ENCODE measurements at places on chromosomes 6 and 20.

DNA sequence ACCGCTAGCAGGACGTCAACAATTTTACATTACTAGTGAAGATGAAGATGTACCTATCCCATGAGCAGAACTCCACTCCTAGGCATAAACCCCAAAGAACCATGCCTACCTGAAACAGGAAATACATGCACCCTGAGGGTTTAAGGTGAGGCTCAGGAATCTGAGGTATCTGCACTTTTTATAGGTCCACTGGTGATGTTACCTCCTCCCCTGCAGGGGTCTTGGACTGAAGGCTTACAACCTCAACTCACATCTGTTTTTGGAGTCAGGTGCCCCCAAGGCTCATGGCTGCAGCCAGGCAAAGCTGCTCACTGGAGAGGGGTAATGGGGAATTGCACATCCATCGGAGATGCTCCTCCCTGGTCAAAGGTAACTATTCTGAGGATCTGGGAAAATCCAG, 132.5 kb upstream of the TRAF3IP2 start:
- DNase-seq, result no peak

DNA sequence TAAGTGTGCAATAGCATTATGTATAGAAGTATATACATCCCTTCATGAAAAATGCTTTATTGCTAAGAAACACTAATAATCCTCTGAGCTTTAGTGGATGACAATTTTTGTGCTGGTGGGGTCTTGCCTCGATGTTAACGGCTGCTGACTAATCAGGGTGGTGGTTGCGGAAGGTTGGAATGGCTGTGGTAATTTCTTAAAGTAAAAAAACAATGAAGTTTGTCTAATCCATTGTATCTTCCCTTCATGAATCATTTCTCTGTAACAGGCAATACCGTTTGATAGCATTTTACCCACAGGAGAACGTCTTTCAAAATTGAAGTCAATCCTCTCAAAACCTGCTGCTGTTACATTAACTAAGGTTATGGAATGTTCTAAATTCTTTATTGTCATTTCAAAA, 816.5 kb upstream of the GJE1 start:
- no peak for DNase-seq

DNA sequence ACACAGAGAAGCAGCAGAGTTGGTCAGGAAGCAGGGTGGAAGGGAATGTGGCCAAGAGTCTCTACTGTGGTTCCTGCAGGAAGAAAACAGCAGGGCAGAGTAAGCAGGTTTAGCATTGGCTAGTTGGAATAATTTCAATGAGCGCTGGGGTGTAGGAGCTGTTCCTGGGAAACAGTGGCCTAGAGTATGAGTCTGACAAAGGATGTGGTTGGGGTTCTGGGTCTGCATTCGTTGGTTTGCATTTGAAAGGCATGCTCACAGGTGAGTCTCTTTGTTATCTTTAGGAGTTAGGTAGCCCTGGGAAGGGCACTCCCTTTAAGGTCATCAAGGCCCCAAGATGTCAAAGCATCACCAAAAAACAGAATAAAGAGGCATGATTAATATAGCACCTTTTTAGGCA, 911.6 kb upstream of the SLC35B3 start:
- DNase-seq, result no peak

DNA sequence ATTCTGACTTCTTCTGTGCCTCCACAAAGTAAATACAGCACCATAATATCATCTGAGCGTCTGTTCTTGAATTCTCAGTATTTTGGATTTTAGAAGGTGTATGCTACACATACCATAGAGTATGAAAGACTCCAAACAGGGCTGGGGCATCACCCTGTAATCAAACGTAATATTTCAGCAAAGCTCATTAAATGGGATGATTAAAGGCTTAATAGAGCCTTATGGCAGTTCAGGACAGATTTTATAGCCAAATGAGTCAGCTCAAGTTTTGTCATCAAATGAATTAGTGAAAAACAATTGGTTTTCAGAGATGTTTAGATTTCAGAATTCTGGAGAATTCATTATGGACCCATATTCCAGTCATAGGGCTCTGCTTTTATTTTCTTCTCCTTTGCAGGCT, 68.9 kb downstream of the TULP4 start:
- no peak for DNase-seq

DNA sequence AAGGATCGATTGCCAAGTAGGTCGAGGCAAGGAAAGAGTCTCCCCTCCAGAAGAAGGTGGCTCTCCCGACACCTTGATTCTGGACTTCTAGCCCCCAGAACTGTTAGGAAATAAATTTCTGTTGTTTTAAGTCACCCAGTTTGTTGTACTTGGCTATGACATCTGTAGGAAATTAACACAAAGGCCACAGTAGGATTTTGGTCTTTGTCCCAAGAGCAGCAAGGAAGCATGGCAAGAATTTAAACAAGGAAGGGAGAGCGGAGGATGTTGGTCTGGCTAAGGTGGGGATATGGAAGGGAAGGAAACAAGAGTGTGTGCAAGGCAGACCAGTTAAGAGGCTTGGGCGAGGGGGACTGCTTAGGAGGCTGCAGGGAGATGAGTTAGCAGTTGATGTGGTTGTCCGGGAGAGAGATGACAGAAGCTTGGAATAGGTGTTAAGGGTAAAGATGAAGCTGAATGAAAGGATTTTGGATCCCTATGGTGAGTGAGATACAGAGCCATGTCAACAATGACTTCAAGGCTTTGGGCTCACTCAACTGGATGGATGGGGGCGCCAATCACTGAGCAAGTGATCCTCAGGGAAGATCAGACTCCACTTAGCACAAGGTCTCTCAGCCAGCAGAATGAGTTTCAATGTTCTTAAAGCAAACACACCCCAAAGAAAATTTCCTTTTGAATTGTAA, 140.5 kb upstream of the ZNF217 start:
- DNase-seq, result no peak

GRCh38 chr6:29419516-29419915, 4.8 kb downstream of the OR12D1 start:
- DNase-seq, result no peak

GRCh38 chr6:118770835-118771234, 119.4 kb upstream of the CEP85L start:
- DNase-seq, result no peak

DNA sequence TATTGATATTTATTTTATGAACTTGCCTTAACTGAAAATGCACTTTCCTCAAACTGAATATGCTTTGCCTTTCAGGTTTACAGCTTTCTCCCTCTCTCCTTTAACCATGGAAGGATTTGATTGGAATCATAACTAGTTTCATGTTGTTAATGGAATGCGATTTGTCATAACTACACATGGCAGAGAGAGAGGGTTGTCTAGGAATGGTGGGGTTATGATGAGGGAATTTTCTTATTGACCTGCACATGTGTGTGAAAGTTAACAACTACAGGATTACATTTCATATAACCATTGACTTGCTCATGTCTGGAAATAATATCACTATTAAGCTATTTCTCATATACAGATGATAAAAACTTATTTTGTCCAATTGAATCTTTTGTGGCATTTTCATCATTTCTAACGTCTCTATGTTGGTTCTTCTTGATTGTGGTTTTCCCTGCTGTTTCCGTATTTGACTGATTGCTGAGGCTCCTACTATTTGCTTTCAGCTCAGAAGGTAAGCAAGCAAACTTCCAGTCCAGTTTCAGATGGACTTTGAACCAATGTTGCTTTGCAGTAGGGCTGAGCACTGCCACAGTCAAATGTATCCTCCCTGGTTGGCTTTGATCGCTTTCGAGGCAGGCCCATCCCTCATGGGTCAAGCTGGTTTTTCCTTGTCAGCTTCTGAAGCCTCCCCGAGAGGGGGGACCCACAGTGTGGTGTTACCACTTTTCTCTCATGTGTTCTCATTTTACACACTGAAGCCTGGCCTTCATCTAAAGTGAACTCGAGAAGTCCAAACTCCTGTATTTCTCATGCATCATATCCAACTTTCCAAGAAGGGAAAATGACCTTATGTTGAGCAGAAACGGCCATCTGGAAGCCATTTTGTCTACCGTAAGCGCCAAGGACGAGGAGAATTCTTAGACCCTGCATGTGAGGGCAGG, 7.6 kb upstream of the CCN2 start:
- no peak for DNase-seq

DNA sequence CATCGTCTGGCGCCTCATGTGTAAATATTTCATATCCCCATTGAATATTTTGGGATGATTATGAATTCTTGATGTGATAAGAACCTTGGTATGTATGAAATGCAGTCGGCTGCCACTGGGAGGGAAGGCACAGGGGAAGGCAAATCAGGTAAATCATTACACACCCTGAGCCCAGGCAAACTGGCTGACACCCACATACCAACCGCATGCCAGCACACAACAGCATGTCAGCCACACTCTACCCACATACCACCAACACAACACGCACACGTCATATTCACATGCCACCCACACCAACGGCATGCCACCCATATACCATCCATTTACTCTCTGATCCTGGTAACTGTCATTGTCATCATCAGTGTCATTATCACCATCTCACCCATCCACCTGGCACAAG, 28.3 kb upstream of the MDGA1 start:
- DNase-seq, result no peak

- no peak for DNase-seq
Measured at GRCh38 chr20:48601798-48602197, 226.0 kb downstream of the PREX1 start.

- no peak for DNase-seq
Measured at GRCh38 chr6:149182262-149182661, 135.2 kb upstream of the TAB2 start.

- DNase-seq, result no peak
Measured at GRCh38 chr20:46151936-46152335, 33.8 kb downstream of the CD40 start.

DNA sequence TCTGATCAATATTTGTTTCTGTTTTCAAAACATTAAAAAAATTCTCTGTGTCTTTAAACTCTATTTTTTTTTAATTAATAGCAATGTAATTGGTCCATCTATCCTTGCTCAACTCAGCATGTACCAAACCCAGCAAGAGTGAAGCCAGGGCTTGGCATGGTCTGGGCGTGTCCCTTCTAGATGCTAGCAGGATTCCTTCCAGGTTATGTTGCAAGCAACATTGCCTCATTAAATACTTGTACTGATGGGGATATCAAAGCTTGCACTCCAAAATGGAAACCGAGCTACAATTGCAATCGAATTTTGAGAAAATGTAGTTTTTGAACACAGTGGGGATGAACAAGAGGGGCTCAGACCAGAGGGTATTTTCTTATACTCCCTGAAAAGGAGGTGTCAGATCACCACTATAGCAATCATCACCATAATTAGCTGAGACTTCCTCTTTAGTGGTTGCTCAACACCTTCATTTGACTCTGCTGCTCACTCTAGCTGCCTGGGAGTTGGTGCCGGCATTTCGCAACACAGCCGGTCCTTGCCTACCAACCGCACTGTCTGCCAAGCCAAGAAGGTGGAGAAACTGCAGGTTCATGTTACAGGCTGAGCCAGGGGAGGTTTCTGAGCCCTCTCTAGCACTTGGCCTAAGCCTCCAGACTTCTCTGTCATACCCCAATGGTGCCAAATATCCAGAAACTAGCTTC, 67.8 kb upstream of the RALGAPA2 start:
- DNase-seq, result no peak

DNA sequence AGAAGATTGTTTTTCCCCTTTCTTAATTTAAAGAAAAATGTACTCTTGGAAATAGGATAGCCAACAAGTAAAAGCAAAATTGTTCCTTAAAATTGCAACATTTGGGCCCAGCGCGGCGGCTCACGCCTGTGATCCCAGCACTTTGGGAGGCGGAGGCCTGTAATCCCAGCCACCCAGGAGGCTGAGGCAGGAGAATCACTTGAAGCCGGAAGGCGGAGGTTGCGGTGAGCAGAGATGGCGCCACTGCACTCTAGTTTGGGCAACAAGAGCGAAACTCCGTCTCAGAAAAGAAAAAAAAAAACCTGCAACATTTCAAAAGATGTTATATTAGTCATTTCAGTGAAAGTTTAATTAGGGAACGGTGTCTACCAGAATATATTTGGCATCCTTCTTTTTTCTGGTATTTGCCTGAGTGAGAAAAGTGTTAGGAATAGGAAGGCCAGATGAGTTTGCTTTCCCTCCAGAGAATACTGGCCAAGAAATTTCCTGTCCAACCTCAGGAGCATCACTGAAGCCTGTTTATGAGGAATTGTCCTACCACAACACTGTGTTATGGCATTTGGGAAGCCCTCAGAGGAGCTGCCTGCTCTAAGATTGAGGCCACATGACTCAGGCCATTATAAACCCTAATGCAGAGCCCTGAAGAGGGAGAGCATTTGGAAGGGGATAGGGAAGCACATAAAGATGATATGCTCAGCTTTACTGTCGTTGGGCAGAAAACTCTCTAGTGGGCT, 1.2 kb upstream of the GJA1 start:
- DNase-seq, result no peak
